Inflammatory macrophage (primary cell): ENCODE measurements at places on chromosomes 1 and 21.
A peak's percentile ranks its signal among the peaks of the same experiment; 100 is the strongest.

DNA sequence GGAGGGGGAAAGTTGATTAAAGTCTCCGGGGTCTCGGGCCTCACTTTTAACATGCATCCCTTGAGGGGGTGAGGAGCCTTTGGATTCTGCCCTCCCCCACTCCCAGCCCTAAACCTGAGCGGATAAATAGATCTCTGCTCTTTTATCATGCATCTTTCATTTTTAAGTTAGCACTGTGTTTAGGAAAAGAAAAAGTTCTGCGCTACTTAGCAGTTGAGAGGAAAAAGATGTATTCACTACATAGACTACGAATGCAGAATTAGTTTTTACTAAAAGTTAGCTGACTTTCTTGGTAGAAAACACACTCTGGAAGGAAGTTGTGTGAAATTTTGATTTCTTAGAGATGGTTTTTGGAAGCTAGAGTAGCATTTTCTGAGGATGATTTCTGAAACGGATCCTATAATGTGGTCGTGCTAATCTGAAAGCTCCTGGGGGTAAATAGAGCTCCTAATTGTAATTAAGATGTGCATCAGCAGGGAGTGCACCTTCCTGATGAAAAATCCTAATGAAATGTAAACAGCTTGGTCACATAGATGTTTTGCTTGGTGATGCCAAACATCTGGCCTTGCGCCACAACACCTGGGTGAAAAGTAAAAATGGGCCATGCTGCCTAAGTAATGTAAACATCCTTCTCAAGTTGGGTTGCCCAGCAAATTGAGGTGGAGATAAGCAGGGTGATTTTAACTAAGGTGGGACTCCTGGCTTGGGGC is 1.8 kb downstream of the ROR1 start:
- DNase-seq = no peak

DNA sequence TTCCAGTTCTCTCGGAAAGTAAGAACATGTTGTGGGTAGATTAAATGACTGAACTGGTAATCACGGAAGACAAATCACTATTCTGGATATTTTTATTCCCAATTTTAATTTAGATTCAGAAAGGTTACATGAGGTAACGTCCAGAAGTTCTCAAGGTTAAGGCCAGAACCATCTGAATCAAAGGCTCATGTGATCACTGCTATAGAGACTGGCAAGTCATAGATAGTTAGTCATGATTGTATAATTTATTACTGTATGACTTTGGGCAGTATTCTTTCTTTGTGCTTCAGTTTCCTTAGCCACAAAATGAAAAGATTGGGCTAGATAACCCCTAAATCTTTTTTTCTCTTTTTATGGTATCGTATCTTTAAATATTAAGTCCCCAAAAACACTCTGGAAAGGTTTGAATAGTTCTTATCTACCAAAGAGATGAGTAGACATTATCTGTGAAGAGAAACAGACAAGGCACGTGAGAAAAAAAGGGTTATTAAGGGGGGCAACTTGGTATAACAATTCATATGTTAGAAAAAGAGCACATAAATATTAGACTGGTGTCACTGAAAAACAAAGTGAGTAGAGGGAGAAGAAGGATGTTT is 241.0 kb downstream of the PTPRC start:
- DNase-seq = no peak

GRCh38 chr1:54156986-54157385 is 4.2 kb upstream of the CDCP2 start:
- DNase-seq = no peak

DNA sequence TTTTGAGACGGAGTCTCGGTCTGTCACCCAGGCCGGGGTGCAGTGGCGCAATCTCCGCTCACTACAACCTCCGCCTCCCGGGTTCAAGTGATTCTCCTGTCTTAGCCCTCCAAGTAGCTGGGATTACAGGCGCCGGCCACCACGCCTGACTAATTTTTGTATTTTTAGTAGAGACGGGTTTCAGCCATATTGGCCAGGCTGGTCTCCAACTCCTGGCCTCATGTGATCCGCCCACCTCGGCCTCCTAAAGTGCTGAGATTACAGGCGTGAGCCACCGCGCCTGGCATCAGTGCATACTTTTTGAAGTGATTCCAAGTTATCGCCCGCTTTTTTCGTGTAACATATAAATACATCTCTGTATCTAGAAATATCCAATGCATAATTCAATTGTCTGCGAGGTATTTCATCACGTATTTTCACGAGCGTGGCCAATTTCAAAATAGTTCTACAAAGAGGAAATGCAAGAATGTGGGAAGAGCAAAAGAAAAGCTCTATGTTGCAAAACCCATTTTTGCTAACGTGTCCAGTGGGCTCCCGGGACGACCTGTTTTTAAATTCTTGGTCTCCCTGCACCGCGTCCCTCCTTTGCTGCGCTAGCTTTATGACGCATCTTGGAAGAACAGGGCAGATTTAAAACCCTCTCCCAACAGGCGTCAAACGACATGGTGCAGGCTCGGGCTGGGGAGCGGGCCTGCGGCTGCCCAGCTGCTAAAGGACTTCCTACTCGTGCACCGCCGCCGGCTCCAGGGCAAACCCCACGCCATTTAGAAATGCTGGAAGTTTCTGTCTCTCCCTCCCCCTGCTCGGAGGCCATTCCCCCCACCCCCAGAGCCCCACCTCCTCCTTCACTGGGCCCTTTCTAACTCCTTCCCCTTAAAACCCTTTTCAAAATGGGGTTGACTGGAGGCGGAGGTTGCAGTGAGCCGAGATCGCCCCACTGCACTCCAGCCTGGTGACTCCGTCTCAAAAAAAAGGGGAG is 923 bp upstream of the IFNGR2 start:
- DNase-seq = peak; percentile 97

DNA sequence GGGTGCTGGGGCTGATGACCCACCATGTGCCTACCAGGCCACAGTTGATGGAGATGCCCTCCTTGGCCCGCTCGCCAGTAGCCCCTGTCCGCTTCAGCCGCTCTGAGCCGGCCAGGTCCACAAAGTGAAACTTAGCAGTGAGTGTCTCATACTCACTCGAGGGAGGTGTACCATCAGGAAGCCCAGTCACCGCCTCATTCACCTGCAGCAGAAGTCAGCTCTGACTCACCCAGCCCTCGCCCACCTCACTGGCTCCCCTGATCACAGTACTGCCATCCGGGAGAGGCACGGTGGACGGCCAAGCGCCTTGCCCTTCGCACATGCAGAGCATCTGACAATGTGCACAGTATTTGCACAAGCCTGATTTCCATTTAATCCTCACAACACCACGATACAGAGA is 18.8 kb downstream of the KIF21B start:
- no peak for DNase-seq

DNA sequence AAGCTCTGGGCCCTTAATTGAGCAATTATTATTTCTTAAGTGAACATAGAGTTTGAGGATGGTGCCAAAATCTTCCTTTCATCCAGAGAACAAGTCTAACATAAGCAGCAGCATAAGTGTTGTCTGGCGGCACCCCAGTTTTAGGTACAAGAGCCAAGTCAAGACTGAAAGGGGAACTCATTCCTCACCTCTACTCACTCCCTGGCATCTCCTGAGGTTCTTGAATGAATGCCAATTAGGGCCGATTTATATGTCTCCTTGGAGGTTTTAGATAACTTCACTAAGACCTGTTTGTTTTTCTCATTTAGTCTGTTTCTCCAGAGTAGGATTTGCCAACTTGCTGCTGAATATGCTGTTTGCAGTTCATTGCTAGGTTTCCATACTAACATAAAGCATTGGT is 42.6 kb upstream of the ADGRL2 start:
- DNase-seq = no peak

GRCh38 chr1:201059401-201059800 is 35.9 kb upstream of the KIF21B start:
- no peak for DNase-seq

DNA sequence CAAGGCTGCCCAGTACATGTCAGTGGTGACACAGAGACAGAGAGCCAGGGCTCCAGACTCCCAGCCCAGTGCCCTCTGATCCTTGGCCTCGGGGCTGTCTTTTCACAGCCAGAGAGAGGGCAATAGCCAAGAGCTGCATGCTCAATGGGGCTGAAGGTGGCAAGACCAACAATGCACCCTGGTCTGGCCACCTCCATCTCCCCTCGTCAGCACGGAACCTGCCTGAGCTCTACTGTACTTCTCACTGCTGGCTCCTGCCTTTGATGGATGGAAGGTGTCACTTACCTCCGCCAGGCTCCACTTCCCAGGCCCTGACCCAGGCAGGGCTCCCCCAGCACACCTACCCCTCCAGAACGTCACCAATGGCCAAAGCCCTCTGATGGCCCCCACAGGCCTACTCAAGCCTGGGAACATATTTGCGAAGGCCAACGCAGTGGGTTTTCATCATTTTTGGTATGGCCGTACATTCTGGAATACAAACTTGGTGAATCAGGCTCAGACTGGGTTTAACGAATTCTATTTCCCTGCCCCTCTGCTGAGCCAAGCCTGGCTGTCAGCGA is 88.1 kb downstream of the DMRTB1 start:
- DNase-seq = no peak

DNA sequence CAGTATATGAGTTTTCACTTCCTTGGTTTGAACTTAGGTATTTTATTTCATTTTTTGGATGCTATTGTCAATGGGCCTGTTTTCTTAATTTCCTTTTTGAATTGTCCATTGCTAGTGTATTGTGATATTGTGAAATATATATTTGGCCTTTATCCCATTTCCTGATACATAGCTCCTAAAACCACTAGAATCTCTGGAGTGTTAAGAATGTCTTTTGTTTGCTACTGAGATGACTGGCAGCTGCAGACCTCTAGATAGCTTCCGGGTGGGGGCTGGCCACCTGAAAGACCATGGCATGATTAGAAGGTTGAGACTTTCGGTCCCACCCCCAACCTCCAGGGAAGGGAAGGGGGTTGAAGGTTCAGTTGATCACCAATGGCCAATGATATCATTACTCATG is 245.4 kb downstream of the KCNJ6 start:
- DNase-seq = no peak

DNA sequence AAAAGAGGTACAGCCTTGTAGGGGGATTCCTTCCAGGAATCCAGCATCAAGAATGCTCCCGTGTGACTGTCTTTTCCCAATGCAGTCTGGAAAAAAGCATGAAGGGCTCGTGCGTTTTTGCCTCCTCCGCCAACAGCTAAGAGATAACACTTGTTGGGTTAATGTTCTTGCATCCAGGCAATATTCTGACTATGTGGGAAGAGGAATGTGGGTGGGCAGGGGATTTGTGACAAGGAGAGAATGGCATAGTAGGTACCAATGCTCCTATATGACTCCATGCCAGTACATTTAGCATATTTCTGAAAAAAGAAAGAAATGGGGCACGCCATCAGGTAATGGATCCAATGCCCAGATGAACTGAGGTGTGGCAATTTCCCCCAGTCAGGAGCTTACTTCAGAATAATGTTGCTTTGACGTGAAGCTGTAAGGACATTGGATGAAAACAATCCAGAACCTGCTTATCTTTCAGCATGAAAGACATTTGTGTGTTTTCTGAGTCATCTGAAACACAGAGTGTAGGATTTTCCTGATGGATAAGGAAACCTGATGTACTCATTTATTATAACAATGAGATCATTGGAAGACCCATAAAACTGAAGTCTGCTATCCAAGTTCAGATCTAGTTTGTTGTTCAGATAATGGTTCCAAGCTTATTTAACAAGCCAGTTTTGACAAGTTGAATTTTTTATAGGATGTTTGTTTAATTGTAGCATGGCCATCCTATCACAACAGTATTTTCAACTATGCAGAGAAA is 105.5 kb downstream of the LYPLAL1 start:
- no peak for DNase-seq

DNA sequence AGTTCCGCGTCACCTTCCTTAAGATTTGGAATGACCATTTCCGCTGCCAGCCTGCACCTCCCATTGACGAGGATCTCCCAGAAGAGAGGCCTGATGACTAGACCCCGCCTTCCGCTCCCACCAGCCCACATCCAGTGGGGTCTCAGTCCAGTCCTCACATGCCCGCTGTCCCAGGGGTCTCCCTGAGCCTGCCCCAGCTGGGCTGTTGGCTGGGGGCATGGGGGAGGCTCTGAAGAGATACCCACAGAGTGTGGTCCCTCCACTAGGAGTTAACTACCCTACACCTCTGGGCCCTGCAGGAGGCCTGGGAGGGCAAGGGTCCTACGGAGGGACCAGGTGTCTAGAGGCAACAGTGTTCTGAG is 9.8 kb downstream of the MYBPH start:
- DNase-seq = no peak

GRCh38 chr1:203351037-203351625 is at the start of gene FMOD:
Gene FMOD, minus strand, starts transcription at chr1:203351122. Its CDS starts 2,852 bp downstream, at chr1:203348270.
- DNase-seq = no peak

DNA sequence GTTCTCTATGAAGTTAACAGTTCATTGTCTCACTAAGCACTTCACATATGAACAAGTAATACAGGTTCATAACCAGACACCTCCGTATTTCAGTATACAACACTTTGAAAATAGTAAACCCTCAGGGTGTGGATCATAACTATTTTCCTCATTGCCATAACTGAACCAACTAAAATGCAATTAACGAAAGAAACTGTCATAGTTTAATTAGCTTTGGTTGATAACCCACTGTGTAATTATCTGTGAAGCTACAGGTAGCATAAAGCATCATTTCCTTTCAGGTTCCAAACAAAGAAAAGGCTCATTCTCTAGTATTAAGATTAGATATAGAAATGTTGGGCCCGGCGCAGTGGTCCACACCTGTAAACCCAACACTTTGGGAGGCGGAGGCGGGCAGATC is 58.5 kb downstream of the EIF4G3 start:
- DNase-seq = no peak

- DNase-seq = no peak
Measured at GRCh38 chr1:45177452-45177851, 29.0 kb downstream of the ZSWIM5 start.

DNA sequence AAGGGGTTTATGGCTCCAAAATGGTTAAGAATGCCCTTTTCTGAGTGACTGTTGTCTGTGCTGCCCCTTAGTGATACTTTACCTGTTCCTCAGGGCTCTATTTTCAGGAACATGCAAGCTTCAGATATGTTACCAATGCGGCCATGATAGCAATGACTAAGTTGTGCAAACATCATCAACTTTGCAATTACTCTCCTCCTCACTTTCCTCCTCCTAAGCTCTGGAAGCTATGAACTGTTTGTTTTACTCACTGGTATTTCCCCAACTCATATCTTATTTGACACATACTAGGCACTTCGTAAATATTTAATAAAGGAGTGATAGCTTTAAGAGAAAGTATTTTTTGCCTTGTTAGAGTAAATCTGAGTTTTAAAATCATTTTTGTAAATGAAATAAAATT is 53.8 kb downstream of the RWDD3 start:
- DNase-seq = no peak

DNA sequence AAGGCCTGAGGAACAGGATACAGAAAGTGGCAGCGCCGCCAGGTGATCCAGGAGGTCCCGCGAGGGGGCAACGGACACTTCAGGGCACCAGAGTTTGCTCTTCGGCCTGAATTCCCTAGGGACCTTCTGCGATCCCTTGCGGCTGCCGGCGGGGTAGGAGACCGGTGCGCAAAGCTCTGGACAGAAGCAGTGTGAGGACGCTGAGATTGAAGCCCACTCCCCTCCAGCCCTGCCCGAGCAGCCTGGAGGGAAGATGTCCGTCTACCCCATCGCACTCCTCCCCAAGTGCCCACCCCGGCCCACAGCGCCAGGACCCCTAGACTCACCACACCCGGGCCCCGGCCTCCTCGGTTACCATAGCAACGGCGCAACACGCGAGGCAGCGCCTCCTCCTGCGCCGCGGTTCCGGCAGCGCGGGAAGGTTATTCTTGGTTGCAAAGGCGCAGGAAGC is at the start of gene ANKRD45:
TSS of gene ANKRD45 (minus strand) at position 361 of the 451 bp plus-strand sequence. CDS start 10,433 bp downstream, outside the sequence.
- DNase-seq = no peak
